ENCODE measurements at places on chromosomes 16 and 17.

GRCh38 chr17:77936881-77937280, 21.6 kb upstream of the TNRC6C start:
- no peak for DNase-seq

DNA sequence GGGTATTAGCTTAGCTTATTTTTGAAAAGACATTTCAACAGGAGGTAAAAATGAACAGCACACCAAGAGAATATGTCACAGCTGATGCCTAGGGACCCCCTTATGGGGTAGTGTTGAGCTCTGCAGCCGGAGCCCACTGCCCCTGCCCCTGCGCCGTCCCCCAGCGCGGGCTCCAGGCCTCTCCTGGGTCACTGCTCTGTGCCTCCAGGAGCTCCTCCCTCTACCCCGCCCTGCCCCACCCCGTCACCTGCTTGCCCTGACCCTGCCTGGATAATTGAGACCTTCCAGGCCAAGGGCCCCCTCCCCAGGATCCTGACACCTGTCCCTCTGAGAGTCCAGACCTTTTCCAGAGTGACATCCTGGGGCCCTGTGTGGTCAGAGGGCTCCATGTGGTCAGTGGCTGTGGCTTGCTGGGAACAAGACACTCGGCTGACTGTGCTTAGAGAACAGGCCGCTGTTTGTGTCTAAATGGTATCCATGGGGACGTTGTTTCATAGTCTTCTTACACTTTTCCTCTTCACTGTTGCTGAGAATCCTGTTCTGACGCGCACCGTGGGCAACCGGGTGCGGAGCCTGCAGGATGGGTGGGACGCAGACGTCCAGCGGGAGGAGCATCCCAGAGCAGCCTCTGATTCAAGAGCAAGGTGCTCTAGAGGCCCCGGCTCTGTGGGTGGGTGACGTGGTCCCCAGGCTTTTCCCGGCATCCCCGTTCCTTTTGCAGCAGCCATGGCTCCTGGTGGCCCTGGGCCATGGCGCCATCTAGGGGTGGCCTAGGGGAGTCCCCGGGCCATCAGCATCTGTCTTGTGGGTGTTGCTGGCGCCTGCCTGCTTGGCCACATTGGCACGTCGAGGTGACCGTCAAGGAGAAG, 20.0 kb upstream of the WFIKKN1 start:
- peak; percentile 50 for DNase-seq

DNA sequence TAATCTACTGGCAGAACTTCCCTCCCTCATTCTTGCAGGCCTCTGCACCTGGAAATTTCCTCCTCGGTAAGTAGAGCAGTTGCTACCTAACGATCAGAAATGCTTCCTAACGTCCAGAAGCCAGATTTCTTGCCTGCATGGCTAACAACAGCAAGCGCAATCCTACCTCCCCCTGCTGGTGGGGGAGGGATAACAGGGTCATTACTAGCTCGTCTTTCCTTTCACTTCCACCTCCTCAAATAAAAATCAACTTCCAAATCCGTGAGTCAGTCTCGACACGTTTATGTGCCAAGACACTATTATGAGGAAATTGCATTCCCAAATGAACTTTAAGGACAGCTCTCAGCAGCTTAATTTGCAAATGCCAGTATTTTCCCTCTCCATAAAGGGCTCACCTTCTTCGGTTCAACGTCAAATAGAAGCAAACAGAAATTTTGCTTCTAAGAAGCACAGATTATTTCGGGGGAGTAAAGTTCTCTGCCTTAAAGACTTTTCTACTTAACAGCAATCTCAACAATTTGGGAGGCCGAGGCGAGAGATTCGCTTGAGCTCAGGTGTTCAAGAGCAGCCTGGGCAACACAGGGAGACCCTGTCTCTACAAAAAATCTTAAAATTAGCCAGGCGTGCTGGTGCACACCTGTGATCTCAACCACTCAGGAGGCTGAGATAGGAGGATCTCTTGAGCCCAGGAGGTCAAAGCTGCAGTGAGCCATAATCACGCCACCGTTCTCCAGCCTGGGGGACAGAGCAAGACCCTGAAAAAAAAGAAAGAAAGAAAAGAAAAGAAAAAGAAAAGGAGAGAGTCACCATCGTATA, 188.6 kb upstream of the PSMD7 start:
- peak; percentile 60 for DNase-seq

GRCh38 chr17:57939797-57940196, 15.4 kb downstream of the CUEDC1 start:
- no peak for DNase-seq

- DNase-seq: no peak
These were observed 19.6 kb upstream of the PHF12 start for GRCh38 chr17:28970879-28971278.
